ENCODE measurements at places on chromosomes 5 and 9.
A peak's percentile ranks its signal among the peaks of the same experiment; 100 is the strongest.

- DNase-seq: no peak
Observed at GRCh38 chr9:90995516-90995915, 193.9 kb downstream of the SYK start.

DNA sequence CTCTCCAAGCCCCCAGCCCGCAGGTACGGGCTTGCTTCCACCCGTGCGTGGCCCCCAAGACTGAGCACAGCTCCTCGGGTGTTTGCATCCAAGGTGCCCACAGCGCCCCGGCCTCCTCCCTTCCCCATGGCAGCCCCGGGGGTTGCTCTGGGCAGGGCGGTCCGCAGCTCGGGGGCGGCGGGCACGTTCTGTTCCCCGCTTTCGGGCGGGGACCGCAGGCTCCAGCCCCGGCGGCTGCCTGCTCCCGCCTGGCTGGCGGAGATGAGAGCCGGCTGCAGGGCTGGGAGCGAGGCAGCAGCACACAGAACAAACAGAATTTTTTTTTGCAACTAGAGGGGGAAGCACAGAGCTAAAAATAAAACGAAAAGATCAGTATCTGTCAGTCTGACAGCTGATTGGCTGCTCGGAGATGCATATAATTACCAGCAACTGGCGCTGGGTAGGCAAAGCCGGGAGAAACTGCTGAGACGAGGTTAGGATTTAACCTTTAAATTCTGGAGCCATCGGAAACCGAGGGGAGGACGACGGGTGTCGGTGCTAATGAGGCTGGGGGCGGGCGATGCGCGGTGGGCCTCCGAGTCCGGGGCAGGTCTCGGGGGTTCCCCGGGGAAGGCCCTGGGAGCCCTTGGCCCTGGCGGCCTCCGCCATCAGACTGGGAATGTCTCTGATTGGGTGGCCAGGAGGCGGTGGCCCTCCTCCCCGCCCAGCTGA is 142.7 kb upstream of the IER5L start:
- DNase-seq: peak; percentile 25

GRCh38 chr5:44345871-44346270 is 43.3 kb downstream of the FGF10 start:
- DNase-seq: no peak

GRCh38 chr9:87875831-87876545 is 6.7 kb upstream of the SPATA31E1 start:
- DNase-seq: no peak

- DNase-seq: no peak
Observed at GRCh38 chr5:133159543-133159942, 107.7 kb downstream of the HSPA4 start.

DNA sequence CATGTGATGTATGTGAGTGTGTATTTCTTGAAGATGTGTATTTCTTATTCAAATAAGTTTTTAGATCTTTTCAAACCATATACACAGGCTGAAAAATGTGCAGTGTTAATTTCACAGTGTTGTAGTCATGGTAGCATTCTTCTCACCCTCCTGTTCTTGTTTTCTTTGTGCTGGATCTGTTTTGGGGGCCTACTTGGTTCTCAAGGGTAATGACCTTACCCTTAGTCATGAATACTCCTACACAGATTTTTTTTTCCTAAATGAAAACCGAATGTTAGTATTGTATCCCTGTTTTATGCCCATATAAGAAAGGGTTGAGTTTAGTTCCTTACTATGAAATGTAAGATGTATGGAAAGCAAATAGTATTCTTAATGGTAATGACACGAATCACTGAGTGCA is 88.0 kb downstream of the SLC44A1 start:
- DNase-seq: no peak

- no peak for DNase-seq
Observed at GRCh38 chr5:156981481-156981880, 18.5 kb upstream of the TIMD4 start.

GRCh38 chr5:179263391-179264052 is 81.7 kb downstream of the ADAMTS2 start:
- DNase-seq: no peak

DNA sequence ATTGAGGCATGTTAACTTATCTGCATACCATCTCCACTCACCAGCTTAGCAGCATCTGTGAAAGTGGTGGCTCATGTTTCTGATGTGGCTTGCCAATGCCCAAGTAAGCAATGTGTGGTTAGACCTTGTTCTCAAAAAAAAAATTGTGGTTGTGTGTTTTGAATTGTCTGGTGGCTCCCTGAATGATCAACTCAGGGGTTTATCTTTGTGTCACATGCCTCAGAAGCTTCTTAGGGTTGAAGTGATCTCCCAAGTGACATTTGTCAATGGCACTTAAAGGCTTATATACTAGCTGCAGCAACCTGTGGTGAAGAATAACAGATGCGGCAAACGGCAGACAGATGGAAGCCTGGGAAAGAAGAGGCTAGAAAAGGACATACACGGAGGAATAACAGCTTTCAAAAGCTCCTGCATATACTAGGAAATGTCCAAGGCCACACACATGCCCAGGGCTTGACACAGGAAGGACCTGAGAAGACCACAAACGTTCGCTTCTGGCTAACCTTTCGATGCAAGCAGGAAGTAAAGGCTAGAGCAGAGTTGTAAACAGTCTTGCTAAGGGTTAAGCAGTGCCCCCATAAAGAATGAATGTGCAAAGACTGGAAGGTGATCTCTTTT is 42.2 kb upstream of the FSD1L start:
- no peak for DNase-seq

DNA sequence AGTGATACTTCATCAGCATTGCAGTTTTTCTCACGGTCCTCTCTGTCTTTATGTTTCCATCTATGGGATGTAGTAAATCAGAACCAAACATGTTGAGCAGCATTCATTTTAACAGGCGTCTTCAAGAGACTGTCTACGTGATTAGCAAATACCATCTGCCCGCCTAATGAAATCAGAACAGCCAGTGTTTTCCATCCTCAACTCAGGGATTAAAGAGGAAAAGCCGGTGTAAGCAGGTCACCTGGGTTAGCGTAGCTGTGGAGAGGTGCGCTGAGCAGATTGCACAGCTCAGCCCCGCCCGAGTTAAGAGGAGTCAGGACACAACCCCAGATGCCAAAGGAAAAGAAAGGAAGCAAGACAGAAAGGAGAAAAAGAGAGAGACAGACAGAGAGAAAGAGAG is 54.3 kb upstream of the ANKRD33B start:
- no peak for DNase-seq

- no peak for DNase-seq
Observed at GRCh38 chr5:140115186-140115500, 1.2 kb downstream of the PURA start.

- DNase-seq: peak; percentile 78
Observed at GRCh38 chr9:75890472-75891276, at the start of gene PCSK5. PCSK5 (plus strand) TSS chr9:75890673; CDS start chr9:75891182, 509 bp downstream.

DNA sequence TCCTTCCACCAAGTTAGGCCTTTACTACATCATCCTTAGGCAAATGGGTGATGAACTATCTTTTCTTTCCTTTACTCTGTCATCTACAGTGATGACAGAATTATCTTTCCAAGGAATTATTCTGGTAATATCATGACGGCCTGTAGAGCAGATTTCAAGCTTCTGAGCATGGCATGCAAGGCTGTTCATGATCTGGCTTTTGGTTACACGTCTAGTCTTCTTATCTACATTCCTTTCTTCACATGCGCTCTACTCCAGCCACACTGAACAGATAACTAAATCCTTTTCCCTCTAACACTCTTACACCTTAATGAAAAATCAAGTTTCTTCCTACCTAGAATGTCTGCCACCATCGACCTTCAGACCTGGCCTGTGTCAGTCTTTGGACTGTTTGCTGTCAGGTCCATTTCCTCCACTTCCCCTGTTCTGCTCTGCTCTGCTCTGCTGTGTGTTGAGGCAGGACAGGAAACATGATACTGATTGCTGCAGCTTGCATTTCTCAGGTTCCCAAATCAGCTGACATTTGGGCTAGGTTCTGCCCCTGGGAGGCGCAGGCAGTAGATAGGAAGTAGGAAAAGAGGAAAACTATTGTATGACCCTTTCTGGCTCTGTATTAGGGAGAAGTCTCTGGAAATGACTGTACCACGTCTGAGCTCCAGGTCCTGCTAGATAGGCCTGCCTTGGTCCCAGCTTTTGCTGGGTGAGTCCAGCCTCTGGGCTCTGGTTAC is 4.2 kb downstream of the SCGB3A2 start:
- DNase-seq: no peak

- DNase-seq: no peak
Observed at GRCh38 chr9:4654084-4654483, 8.0 kb upstream of the PLPP6 start.

GRCh38 chr9:12972608-12973589 is 198.1 kb downstream of the LURAP1L start:
- no peak for DNase-seq

DNA sequence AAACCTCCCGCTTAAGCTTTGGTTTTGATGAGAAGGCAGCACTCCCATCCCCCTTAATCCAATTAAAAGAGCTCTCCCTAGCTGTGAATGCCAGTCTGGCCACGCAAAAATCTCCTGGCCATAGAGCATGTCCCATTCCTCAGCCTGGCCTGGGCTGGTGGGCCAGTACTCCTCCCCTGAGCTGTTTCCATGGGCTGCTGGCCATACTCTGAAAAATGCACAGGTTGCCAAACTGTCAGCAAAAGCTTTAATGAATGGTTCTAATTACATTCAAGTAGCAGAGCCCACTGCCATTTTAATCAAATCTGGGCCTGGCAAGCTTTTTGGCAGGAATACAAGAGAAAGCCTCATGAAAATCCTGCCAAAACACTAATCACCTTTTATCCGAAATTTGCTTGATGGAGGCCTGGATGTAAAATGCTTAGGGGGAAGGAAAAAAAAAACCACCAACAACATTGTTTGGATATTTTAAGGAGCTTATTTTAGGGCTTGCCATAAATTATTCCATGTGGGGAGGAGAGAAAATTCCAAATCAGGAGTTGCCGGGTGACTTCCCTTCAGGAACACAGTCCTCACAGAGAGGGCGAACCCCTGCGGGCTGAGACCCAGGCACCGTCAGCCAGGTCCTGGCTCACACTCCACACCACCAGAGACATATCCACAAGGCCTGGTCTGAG is 243.3 kb downstream of the SEC61B start:
- no peak for DNase-seq

DNA sequence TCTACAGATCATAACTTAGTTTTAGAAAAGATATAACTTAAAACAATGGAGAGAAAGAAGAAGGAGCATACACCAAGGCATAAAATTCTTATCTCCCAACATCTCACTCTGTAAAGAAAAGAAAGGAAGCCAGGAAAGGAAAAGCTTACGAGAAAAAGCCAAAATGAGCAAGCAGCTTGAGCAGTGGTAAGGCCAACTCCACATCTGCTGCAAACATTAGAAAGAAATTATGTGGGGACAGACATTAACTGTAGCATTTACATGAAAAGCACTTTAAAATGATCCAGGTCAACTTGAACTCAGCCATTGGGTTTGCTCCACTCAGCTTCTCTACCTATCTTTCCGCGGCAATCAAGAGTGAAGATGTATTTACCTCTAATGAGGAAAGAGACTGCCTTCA is 176.9 kb downstream of the BNC2 start:
- no peak for DNase-seq

DNA sequence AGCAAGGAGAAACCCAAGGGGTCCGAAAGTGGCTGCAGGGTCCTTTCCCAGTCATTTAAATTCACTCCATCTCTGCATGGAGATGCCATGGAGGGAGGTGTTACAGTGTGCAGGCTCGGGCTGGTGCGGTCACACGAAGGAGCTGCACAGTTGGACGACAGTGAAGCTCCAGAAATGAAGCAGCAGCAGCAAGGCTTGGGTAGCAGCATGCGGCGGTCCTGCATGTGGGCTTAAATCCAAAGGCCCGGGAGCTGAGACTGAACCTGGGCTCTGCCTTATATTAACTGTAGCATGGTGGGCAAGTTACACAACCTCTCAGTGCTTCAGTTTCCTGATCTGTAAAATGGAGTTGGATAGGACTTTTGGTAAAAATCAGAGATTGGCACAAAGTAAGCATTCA is 51.4 kb downstream of the APBA1 start:
- DNase-seq: no peak

GRCh38 chr5:161442471-161442870 is 104.1 kb downstream of the GABRB2 start:
- no peak for DNase-seq

- DNase-seq: no peak
Observed at GRCh38 chr9:90815183-90815943, 13.7 kb downstream of the SYK start.

DNA sequence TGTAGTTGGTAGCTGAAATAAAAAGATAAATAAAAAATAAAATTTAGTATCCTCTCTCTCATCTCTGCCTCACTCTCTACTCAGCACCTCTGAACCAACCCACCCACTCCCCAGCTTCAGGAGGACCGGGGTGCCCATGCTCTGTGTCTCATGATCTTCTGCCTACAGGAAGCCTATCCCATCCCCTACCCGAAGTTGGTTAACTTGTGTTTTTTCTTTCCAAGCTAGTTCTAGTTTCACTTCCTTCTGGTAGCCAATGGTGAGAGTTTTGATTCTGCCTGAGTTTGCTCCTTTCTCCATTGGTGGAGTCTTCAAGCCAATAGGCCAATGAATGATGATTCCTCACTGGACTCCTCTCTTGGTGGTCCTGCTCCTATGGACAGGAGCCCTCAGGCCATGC is 32.1 kb downstream of the SNX24 start:
- DNase-seq: no peak

GRCh38 chr5:170896779-170897178 is 35.0 kb downstream of the RANBP17 start:
- DNase-seq: no peak

DNA sequence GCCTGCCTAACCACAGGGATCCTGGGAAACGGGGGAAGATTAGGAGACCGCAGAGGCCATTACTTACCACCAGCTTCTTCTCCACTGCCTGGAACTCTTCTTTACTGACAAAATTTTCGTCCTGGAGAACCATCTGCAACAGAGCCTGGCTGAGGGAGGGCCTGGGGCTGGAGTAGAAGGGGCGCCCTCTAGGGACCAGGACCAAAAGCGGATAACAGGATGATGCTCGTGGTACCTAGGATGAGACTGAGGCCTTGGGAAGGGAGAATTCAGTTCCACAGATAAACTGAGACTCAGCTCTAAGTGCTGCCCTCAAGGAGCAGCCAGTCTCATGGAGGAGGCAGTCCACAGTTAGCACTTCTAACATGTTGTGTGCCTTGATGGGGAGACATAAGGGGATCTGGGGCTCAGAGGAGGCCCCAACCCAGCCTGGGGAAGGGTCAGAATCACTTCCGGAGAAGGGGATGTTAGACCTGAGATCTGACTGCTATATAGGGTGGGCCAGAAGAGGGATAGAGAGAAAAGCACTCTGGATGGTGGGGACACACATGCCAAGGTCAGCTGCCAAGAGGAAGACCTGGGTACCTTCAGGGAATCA is 1.2 kb downstream of the SPATA24 start:
- no peak for DNase-seq

- no peak for DNase-seq
Observed at GRCh38 chr9:36914212-36914577, 119.9 kb downstream of the PAX5 start.

- no peak for DNase-seq
Observed at GRCh38 chr5:176319827-176320554, 41.6 kb downstream of the KIAA1191 start.
